ENCODE measurements at places on chromosomes 2 and 18.

DNA sequence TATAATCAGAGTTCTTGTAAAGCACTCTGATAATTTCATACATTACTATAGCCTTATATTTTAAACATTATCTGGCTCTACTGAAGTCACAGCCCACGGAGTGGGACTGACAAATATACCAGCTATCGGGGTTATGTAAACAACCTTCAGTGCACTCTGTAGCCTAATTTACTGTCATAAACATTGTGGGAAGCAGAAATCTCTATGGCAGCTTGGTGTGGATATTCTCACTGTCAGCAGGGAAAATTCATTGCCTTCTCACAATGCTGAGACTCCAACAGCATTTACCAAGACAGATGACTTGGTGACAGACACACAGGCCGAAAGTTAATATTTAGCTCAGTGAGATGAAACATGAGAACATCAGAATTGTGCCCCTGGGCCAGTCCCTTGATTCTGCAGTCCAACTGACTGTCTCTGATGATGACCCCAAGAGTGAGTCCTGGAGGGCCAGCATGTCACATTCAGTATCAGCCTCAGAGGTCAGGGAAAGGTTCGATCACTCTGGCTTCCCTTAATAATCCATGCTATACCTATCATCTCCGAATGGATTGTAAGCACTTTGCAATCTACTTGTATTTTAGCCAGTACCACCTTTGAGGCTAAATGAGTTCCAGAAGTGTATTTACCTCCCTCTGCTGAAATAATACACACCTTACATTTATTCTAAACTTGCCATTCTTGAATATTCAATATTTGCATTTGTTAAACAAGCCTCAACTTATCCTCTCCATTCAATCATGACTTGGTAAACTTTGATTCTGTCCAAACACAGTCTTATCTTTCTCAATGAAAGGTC is 146.2 kb upstream of the OSR1 start:
- no peak for DNase-seq

- no peak for DNase-seq
Observed at GRCh38 chr2:73983322-73984202, 1.1 kb upstream of the TET3 start.

DNA sequence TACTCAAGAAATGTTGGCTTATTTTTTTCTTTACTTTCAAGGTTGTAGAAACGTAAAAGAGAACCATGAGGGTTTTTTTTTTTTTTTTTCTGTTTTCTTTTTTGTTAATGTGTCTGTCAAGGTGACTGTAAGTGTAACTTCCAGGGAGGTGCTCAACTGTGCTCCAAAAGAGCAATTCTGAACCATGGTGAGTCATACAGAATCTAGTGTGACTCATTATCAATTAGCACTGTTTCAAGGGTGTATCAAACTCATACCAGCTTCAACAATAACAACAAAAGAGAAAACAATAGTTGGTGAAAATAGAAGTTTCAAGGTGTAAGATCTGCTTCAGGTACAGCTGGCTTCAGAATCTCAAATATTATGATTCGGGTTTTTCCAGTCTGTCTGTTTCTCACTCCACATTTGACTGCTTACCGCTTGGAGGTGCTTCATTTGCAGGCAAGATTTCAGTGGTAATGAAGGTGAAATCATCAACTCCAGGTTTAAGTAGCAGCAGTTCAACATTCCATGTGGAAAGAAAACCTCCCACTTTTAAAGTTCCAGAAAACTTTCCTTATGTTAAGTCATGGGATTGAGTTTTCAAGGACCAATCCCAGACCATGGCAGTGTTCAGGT is 850.6 kb downstream of the CNTNAP5 start:
- no peak for DNase-seq

GRCh38 chr18:32446780-32447179 is 23.9 kb downstream of the GAREM1 start:
- no peak for DNase-seq

- DNase-seq: no peak
Observed at GRCh38 chr18:58716060-58716756, 44.9 kb downstream of the MALT1 start.

All from coronary artery (tissue), 2 donors.